ENCODE measurements at places on chromosomes 1 and 21. TPM values are rescaled to one million over a fixed set of nuclear protein-coding genes. Genes with fewer than 3 reads are reported as not detected.
A peak's percentile ranks its signal among the peaks of the same experiment; 100 is the strongest.

DNA sequence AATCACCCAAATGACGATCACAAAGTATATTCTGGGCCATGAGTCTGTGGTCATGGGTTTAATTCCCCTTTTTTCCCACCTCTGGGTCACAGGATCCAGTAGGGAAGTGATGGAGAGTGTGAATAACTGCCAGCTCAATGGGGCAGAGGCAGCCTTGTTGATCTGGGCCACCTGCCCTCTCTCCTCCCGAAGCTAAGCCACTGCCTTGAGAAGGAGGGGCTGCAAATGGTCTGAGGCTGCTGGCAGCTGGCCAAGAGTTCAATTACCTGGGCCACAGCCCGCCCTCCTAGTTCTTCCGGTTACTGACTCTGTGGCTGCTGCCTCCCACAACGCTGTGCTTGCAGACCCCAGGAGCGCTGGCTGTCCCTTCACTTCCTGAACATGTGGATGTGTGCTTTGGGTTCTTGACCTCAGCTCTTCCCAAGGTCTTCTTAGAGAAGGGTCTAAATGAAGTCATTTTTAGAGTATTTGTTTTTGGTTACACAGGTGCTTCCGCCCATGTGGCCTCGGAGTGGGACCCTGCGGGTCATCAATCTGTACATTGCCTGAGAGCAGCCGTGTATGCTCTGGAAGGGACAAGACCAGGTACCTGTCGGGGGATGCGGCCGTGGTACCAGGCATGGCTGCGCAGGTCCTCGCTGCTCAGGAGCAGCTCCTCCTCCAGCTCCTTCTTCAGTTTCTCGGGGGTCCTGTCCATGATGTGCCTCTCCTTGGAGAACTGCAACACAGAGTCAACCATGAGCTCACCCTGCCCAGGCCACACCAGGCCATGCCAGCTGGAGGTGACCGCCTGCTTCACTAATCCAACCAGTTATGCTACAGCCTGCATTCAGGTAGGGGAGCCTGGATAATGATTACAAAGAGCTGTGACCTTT lies 89.7 kb downstream of the BCAR3 start:
- peak overlapping the region; percentile 53 for H3K4me3 ChIP-seq
- H3K36me3 ChIP-seq, result no peaks in the 10 kb centered on the region
- H3K4me1 ChIP-seq, result peaks cover 30% of the 10 kb centered on the region
- H3K27me3 ChIP-seq, result no peaks in the 10 kb centered on the region

DNA sequence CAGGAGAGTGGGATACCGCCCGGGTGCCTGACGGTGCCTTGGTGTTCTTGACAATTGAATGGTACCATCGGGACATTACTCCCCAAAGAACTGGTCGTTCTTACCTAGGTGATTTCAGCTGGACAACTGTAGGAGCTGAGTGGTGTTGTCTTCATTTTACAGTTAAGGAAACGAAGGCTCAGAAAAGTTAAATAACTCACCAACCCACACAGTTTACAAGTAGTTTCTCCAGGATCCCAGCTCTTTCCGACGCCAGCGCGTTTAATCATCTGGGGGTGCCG lies 1.6 kb downstream of the PIK3CD start:
- no peak for DNase-seq
- H3K36me3 ChIP-seq, result no peaks in the 10 kb centered on the region
- no peak overlapping the region for H3K27ac ChIP-seq

DNA sequence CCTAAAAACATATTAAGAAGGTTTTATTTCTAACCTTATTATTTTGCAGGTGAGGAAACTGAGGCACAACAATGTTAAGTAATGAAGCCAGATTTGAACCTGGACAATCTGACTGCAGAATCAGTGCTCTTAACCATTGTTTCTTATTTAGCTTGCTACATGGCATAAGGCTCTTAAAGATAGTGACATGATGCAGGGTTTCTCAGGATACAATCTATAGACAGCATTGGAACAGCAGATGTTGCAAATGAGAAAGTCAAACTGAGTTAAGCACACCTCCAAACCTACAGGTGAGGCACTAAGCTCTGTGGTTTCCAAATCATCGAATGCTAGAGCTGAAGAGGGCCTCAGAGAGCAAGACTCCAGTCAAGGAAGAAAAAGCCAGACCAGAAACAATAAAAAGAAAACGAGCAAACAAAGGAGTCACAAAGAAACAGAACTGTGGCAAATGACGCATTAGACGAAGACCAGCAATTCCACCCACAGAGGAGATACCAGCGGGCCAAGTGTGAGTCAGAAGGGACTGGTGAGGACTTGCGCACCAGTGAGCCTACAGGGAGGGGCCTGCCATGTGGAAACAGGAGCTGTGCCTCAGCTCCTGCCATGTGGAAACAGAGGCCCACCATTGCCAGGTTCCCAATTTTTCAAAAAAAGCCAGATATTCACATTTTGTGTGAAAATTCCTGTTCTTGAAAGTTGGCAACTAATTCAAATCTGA lies 14.4 kb downstream of the CD58 start:
- no peaks in the 10 kb centered on the region for H3K36me3 ChIP-seq
- no peaks in the 10 kb centered on the region for H3K4me1 ChIP-seq
- H3K27me3 ChIP-seq, result no peaks in the 10 kb centered on the region
- no peak overlapping the region for H3K27ac ChIP-seq

CFHR1 gene
- total RNA-seq, result not detected

CSTB gene
- 42.0 TPM for total RNA-seq

DNA sequence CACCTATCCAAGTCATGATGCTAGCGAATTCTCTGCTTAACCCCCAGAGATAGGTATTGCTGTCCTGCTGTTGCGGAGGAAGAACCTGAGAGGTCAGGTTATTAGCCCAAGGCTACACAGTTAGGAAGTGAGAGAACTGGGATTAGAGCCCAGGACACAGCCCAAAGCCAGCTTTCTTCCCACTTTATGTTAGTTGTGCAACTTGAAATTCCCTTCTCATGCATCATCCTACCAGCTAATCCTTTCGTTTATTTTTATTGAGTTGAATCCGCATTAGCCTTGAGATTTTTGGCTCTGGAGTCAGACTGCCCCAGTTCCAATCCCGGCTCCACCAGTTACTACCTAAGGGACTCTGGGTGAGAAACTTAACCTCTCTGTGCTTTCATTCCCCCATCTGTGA lies 65.4 kb downstream of the PLEKHA6 start:
- H3K27me3 ChIP-seq, result no peaks in the 10 kb centered on the region
- DNase-seq, result no peak
- no peak overlapping the region for H3K4me3 ChIP-seq
- H3K4me1 ChIP-seq, result peaks cover 34% of the 10 kb centered on the region

- H3K4me1 ChIP-seq, result no peaks in the 10 kb centered on the region
- peaks cover 3% of the 10 kb centered on the region for H3K27me3 ChIP-seq
- no peak overlapping the region for H3K4me3 ChIP-seq
- H3K36me3 ChIP-seq, result no peaks in the 10 kb centered on the region
- no peak overlapping the region for H3K27ac ChIP-seq
These were observed 11.7 kb upstream of the UCK2 start for GRCh38 chr1:165815725-165816124.

DNA sequence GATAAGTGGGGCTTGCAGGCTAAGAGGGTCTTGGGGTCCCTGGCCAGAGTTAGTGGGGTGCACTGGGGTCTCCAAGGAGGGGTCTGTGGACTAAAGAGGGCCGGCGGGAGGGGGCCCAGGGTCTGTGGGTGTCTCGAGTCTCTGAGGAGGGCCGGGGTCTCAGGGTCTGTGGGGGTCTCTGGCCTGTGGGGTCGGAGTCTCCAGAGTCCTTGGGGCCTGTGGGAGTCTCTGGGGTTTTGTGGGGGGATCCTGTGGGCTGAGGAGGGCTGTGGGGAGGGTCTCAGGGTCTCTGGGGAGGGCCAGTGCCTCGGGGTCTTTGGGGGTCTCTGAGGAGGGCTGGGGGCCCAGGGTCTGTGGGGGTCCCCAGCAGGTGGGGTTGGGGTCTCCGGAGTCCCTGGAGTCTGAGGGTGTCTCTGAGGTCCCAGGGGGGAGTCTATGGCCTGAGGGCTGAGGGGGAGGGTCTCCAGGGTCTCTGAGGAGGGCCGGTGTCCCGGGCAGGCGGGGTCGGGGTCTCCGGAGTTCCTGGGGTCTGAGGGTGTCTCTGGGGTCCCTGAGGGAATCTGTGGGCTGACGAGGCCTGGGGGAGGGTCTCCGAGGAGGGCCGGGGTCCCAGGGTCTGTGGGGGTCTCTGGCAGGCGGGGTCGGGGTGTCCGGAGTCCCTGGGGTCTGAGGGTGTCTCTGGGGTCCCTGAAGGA lies 628 bp upstream of the PLEKHM2 start:
- H3K27ac ChIP-seq, result peak overlapping the region; percentile 73
- H3K27me3 ChIP-seq, result no peaks in the 10 kb centered on the region
- no peak for DNase-seq
- peaks cover 21% of the 10 kb centered on the region for H3K4me1 ChIP-seq

PTGER3 gene
- 3.1 TPM for total RNA-seq

GRCh38 chr21:46264690-46265144 lies 20.7 kb downstream of the MCM3AP start:
- H3K27me3 ChIP-seq, result no peaks in the 10 kb centered on the region
- H3K36me3 ChIP-seq, result peaks cover 27% of the 10 kb centered on the region
- no peak for DNase-seq
- no peak overlapping the region for H3K4me3 ChIP-seq

DNA sequence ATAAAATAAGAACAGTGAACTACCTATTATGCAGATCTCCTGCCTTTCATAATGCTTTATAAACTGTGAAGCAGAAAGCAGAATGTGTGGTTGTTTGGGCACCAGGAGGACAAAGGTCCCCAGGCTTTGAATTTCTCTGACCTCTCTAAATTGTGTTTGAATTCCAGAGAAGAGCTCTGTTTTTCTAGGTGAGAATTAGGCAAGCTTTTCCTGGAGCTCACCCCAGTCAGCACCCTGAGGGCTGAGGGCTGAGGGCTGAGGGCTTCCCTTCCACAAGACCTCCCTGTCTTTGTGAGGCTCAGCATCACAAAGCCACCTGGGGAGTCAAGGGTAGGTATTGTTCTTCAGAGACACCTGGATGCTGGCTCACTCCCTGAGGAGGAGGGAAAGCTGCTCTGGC lies 45.5 kb upstream of the LRIG2 start:
- no peak overlapping the region for H3K27ac ChIP-seq
- no peaks in the 10 kb centered on the region for H3K27me3 ChIP-seq
- DNase-seq, result no peak
- H3K4me3 ChIP-seq, result no peak overlapping the region

GRCh38 chr1:55337801-55338447 lies 122.8 kb upstream of the USP24 start:
- H3K4me3 ChIP-seq, result no peak overlapping the region
- peaks cover 1% of the 10 kb centered on the region for H3K4me1 ChIP-seq
- H3K36me3 ChIP-seq, result peaks cover 4% of the 10 kb centered on the region
- no peak overlapping the region for H3K27ac ChIP-seq
- peaks cover 9% of the 10 kb centered on the region for H3K27me3 ChIP-seq
- DNase-seq, result no peak

GRCh38 chr1:208332774-208333126 lies 88.6 kb upstream of the PLXNA2 start:
- H3K36me3 ChIP-seq, result no peaks in the 10 kb centered on the region
- DNase-seq, result no peak
- H3K27ac ChIP-seq, result no peak overlapping the region
- peaks cover 4% of the 10 kb centered on the region for H3K27me3 ChIP-seq

BMP8B gene
- total RNA-seq, result 0.91 TPM

DNA sequence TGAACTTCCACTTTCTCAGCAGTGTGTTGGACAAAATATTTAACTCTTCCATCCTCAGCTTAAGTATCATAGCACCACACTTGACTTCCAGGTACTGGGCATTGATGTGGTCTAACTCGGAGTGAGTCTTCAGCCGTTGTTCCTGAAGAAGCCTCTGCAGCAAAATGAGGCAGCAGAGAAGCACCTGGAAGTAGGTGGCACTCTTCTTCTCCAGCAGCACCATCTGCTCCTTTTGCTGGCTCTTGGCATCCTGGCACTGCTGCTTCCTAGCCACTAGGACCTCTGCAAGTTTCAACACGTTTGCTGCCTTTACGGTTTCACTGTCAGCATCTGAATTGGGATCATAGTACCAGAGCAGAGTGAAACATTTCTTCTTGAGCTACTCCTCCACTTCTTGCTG lies 162.5 kb upstream of the GORAB start:
- no peak overlapping the region for H3K27ac ChIP-seq
- H3K4me3 ChIP-seq, result no peak overlapping the region
- H3K36me3 ChIP-seq, result no peaks in the 10 kb centered on the region
- no peaks in the 10 kb centered on the region for H3K4me1 ChIP-seq

GRCh38 chr1:222109836-222110235 lies 367.9 kb upstream of the DUSP10 start:
- DNase-seq, result no peak
- peaks cover 7% of the 10 kb centered on the region for H3K27me3 ChIP-seq
- no peak overlapping the region for H3K4me3 ChIP-seq
- H3K36me3 ChIP-seq, result no peaks in the 10 kb centered on the region
- H3K4me1 ChIP-seq, result peaks cover 5% of the 10 kb centered on the region
- no peak overlapping the region for H3K27ac ChIP-seq

GRCh38 chr1:70528590-70529333 lies 117.7 kb downstream of the CTH start:
- H3K4me3 ChIP-seq, result no peak overlapping the region
- no peak overlapping the region for H3K27ac ChIP-seq
- DNase-seq, result no peak
- no peaks in the 10 kb centered on the region for H3K36me3 ChIP-seq
- peaks cover 3% of the 10 kb centered on the region for H3K4me1 ChIP-seq

DNA sequence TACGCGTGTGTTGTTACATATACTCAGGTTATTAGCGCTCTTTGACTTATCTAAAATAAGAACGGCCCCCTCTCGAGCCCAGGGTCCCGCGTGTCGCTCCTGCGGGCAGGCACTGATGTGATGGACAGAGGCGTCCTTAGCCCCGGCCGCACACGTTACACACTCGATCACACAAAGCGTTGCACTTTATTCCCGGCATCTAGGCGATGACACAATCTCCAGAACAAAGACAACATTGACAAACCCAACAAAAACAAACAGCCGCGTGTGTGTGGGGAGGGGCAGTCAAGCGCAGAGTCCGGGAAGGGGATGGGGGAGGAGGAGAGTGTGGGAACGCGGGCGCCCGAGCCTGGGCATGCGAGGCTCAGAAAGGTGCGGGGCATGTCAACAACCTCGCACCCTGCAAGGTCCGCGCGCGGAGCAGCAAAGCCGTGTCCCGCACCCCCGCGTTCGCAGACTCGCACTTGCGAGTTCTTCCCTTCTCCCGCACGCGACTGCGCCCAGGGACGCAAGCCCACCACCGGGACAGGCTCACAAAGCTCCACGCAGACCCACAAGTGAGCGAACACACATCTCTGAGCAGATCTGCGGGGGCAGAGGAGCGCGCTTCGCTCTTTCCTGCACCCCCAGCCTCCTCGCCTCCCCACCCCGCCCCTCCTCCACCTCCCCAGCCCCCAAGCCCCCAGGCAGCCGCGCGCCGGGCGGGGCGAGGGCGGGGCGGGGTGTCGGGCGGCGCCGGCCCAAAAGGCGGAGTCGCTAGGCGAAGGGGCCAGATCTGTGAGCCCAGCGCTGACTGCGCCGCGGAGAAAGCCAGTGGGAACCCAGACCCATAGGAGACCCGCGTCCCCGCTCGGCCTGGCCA lies at the start of gene EFNA1:
EFNA1 (plus strand) TSS at position 772 of the 862 bp plus-strand sequence. CDS start 102 bp downstream, outside the sequence.
- peak within 1 kb of the TSS; percentile 93 for H3K27ac ChIP-seq
- peaks cover 41% of the 10 kb centered on the region for H3K4me1 ChIP-seq
- H3K36me3 ChIP-seq, result peaks cover 3% of the 10 kb centered on the region
- peak; percentile 37 for DNase-seq

GRCh38 chr1:205016584-205016983 lies 26.4 kb upstream of the CNTN2 start:
- peaks cover 13% of the 10 kb centered on the region for H3K4me1 ChIP-seq
- no peaks in the 10 kb centered on the region for H3K36me3 ChIP-seq
- H3K4me3 ChIP-seq, result no peak overlapping the region
- H3K27ac ChIP-seq, result peak overlapping the region; percentile 39
- H3K27me3 ChIP-seq, result peaks cover 17% of the 10 kb centered on the region

CD53 gene
- not detected for total RNA-seq
